Esophagus squamous epithelium (tissue), 5 donors: ENCODE measurements at places on chromosomes 11 and 22. TPM values are rescaled to one million over a fixed set of nuclear protein-coding genes. Genes with fewer than 3 reads are reported as not detected.

The TMA7B gene
- not detected for total RNA-seq

The PGGHG gene
- 15.3 TPM for total RNA-seq

The CCDC87 gene
- 0.40 TPM for total RNA-seq

The TBX1 gene
- 0.30 TPM for total RNA-seq

The AIFM3 gene
- total RNA-seq = 1.9 TPM

- H3K4me3 ChIP-seq = no peak overlapping the region
- H3K36me3 ChIP-seq = no peaks in the 10 kb centered on the region
- no peaks in the 10 kb centered on the region for H3K4me1 ChIP-seq
- H3K27ac ChIP-seq = no peak overlapping the region
These were observed 129.2 kb downstream of the MPPED1 start for GRCh38 chr22:43541022-43541421.

DNA sequence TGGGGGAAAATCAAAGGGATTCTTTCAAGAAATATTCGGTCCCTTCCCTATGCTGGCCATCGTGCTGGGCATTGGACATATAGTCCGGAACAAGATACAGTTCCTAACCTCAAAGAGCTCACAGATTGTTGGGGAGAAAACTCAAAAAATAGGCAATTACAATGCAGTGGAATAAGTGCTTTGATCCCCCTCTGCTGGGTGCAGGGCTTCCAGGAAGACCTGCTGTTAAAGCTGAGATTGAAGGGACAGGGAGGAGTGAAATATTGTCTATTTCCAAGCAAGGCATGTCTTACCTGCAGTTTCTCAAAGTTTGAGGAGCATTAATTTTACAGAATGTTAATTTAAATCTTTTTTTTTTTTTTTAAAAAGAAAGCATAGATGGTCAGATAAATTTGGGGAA is 75.1 kb upstream of the SESN3 start:
- DNase-seq = no peak
- H3K36me3 ChIP-seq = no peaks in the 10 kb centered on the region
- no peaks in the 10 kb centered on the region for H3K27me3 ChIP-seq

GRCh38 chr11:93686812-93687211 is 25.3 kb downstream of the CEP295 start:
- DNase-seq = no peak
- H3K36me3 ChIP-seq = peaks cover 98% of the 10 kb centered on the region
- H3K4me1 ChIP-seq = no peaks in the 10 kb centered on the region
- no peak overlapping the region for H3K4me3 ChIP-seq

DNA sequence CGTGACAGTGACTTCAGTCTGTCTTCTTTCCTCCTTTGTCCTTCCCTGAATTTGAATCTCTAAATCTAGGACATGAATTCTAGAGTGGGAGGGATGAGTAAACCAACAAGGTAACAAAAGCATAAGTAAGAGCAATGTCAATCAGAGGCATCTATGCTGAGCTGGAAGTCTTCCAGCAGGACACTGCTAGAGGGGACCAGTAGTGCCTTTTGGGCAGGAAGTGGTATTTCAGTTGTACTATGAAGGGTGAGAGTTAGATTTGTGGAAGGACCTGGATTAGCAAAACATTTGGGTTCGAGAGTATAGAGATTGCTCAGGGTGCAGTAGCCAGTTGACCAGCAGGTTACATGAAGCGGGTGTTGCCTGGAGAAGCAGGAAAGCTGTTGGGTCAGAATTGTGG is 40.3 kb downstream of the MEI1 start:
- H3K4me3 ChIP-seq = no peak overlapping the region
- no peaks in the 10 kb centered on the region for H3K36me3 ChIP-seq
- no peak overlapping the region for H3K27ac ChIP-seq
- no peaks in the 10 kb centered on the region for H3K27me3 ChIP-seq

DNA sequence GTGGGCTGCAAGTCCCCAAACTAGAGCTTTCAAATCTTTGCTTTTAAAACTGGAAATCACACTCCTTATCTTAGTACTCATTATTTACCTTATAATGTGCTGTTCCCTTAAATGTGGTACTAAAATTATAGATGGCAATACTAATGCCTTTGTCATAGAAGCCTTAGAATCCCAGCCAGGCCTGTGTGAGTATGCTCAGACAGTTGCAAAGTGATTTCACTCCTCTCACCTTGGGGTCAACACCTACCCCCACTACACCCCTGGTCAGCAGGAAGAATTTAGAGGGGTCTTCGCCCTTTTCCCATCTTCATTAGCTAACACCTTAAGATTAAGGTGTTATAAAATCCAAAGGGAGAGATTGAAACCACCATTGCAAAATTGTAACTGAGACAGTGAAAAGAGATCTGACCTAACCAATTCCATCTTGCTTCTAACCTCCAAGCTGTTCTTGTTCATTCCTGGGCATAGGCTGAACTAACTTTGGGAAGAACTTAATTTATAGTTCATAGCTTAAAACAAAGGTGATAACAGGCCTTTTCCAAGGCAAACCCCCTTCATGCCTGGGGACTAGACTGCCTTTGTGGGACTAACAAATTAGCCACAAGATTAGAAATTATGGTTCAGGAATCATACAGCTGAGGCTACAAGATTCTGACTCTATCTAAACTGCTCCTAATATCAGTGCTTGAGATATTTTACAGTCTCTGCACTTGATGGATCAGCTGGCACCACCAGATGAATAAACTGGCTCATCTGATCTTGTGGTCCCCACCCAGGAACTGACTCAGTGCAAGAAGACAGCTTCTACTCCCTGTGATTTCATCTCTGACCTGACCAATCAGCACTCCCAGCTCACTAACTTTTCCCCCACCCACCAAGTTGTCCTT is 10.4 kb upstream of the MRPL17 start:
- no peak for DNase-seq
- H3K36me3 ChIP-seq = no peaks in the 10 kb centered on the region
- H3K4me1 ChIP-seq = peaks cover 19% of the 10 kb centered on the region
- no peak overlapping the region for H3K4me3 ChIP-seq

DNA sequence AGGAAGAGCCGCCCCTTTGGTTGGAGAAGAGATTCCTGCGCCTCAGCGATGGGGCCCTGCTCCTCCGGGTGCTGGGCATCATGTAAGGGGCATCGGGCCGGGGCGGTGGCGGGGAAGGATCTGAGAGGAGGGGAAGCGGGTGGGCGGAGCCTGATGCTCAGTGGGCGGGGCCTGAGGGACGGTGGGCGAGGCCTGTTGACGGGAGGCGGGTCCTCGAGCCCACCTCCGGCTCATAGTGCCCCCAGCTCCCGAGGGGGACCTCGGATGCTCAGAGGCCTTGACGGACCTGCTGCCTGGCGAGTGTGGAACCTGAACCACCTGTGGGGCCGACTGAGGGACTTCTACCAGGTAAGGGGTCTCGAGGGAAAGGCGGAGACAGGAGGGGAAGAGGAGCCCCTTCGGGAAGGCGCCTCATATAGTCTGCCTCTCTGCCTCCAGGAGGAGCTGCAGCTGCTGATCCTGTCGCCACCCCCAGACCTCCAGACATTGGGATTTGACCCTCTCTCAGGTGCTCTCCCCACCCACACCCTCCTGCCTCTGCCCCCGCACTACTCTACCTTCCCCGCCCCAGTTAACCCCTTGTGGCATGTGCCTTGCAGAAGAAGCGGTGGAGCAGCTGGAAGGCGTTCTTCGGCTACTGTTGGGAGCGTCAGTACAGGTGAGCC is 799 bp downstream of the CCDC88B start:
- H3K4me1 ChIP-seq = peaks cover 19% of the 10 kb centered on the region
- peak overlapping the region; percentile 88 for H3K27ac ChIP-seq
- H3K27me3 ChIP-seq = no peaks in the 10 kb centered on the region
- H3K36me3 ChIP-seq = no peaks in the 10 kb centered on the region

- no peak for DNase-seq
- no peak overlapping the region for H3K4me3 ChIP-seq
- no peaks in the 10 kb centered on the region for H3K36me3 ChIP-seq
- H3K27ac ChIP-seq = peak overlapping the region; percentile 11
These were observed 5.2 kb downstream of the CRTAM start for GRCh38 chr11:122843281-122844141.

DNA sequence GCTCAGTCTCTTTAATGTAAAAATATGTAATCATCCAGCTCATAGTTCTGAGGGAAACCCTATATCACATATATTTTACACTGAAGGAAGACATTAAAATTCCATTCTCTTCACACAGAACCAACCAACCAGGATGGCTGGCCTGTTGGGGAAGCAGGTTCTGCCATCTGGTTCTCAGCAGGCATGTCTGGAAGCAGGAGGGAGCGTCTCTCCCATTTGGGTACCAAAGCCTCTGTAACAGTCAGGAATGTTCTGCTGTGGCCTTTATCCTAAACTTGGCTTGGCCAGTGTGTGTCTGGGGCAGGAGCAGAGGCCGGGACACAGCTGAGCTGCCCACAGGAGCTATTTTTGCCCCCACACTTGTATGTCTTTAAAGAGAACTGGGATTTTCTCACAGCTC is 29.2 kb downstream of the SGSM3 start:
- H3K27me3 ChIP-seq = no peaks in the 10 kb centered on the region
- no peak overlapping the region for H3K27ac ChIP-seq
- no peak for DNase-seq
- H3K4me1 ChIP-seq = peaks cover 3% of the 10 kb centered on the region
- H3K36me3 ChIP-seq = peaks cover 52% of the 10 kb centered on the region
